ENCODE measurements at places on chromosomes 5 and 9.

DNA sequence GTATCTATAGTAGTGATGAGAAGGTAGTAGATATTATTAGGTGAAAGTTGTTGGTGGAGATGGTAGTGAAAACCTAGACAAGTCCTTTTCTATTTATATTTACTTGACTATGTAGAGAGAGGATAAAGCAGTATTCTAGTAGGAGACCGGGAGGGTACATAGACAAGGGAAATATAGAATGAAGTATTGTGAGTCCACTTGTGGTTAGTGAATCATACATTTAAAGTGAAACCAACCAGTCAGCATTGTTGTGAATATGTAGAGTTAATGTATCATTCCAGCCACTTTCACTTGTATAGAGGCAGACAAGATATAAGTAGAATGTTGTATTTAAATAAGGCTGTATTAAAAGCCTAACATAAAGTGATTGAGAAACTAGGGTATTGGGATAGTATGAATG lies 1711.3 kb upstream of the ACO1 start:
- DNase-seq: no peak

DNA sequence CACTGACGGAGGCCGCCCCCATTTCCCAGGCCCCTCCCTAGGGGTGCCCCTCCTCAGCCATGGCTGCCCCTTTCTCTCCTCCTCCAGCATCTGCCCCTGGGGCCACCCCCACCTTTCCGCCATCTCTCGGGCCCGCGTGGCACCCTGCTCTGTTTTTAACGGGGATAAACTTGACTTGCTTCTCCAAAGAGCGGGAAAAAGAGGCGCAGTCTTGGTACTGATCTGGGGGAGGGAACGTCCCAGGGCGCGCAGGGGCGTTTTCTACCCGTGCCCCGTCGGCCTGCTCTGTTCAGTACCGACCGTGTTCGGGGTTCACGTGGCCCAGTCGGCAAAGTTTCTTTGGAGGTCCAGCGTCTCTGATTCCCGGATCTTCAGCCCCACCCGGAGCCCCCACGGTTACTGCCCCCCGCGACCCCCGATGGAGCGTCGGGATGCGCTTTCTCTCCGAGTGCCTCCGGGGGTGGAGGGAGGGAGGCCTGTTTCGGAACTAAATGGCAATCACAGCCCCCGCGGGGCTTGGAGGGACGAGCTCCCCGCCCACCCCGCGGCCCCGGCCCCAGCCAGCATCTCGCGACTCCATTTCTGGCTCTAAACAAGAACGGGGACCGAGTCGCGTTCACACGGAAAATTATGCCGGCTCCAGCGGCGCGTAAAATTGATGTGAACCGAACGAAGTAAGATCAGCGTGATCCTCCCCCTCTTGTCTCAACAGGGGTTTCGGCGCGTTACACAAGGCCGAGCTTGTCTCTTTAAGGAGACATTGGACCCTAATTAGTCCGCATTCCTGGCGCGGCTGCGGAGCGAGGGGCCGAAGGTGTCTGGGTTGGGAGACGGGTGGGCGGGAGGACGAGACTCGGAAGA lies 1.1 kb upstream of the TLE4 start:
- DNase-seq: no peak

- DNase-seq: no peak
Observed at GRCh38 chr5:160978944-160979343, 126.9 kb upstream of the ATP10B start.

GRCh38 chr9:1918622-1919021 lies 96.5 kb upstream of the SMARCA2 start:
- DNase-seq: no peak

DNA sequence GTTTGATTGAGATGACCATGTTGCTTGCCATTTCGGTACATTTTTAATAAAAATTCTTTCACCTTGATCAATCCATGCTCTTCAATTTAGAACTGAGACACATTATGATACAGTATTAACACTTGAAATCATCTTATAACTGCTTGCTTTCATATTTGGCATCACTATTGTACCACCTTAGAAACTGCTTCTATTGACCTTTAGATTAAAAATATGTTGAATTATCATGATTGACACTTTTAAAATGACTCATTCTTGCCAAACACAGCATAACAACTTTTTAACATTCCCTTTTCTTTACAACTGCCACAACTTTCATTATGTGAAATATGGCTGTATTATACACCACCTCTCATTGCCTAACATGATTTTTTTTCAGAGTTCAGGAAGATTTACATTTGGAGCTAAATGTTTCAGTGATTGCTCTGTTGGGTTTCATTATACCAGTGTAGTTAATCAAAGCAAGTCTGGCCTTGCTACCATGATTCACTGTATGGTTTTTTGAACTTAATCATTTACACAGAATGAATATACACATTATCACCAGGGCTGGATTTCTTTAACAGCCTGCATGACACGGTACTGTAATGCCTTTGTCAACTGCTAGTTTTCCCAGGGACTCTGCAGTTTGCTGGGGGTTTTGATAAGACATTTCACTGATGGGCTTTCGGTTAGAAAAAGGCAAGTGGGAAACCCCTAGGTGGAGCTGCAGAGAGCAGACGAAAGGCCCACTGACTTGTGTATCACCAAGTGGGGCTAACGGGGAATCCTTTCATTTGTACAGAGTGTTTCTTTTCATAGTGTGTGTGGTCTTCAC lies 93.6 kb upstream of the TLE4 start:
- DNase-seq: no peak

DNA sequence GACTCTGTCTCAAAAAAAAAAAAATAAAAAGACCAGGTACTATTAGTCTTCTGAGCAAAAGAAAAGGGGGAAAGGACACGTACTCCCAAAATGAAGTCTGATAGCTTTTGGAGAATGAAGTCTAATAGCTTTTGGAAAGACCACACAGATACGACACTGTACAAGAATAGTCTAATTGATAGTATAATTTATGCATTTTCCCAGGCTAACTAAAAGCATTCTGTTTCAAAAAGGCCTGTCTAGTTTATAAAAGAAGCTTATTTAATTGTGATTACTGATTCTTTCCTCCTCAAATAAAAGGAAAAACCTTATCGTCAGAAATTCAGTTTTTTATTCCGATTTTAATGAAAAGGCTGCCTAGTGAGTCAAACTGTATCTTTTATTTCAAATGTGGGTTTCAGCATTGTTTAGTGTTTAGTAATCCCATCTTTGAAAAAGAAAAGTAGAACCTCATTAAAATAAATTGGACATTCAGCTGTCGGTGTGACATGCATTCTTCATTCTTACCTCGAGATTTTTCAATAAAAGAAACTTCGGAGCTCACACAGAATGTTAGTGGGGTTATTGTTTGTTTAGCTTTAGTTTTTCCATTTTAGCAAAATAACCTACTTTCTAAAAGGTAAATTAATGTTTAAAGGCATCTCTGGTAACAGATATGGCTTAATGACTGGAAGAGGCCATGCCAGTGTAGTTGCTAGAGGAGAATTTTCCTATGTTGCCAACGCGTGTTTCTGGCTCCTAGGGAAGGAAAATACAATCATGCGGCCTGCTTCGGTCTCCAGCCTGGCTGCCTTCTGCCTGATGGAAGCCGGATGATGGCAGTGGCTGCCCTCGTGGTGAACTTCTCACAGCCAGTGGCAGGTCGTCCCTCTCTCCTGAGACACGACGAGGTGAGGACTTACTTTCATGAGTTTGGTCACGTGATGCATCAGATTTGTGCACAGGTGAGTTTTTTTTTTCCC lies 70.0 kb downstream of the NLN start:
- no peak for DNase-seq

DNA sequence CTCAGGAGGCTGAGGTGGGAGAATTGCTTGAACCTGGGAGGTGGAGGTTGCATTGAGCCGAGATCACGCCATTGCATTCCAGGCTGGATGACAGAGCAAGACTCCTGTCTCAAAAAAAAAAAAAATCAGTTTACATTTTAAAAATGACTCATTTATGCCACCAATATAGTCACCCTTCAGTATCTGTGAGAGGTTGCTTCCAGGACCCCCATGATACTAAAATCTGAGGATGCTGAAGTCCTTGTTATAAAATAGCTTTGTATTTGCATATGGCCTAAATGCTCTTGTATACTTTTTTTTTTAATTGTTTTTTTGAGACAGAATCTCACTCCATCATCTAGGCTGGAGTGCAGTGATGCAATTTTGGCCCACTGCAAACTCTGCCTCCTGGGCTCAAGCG lies 5.8 kb downstream of the OCLN start:
- no peak for DNase-seq

- DNase-seq: no peak
Observed at GRCh38 chr9:109456811-109457210, 41.3 kb downstream of the PTPN3 start.

DNA sequence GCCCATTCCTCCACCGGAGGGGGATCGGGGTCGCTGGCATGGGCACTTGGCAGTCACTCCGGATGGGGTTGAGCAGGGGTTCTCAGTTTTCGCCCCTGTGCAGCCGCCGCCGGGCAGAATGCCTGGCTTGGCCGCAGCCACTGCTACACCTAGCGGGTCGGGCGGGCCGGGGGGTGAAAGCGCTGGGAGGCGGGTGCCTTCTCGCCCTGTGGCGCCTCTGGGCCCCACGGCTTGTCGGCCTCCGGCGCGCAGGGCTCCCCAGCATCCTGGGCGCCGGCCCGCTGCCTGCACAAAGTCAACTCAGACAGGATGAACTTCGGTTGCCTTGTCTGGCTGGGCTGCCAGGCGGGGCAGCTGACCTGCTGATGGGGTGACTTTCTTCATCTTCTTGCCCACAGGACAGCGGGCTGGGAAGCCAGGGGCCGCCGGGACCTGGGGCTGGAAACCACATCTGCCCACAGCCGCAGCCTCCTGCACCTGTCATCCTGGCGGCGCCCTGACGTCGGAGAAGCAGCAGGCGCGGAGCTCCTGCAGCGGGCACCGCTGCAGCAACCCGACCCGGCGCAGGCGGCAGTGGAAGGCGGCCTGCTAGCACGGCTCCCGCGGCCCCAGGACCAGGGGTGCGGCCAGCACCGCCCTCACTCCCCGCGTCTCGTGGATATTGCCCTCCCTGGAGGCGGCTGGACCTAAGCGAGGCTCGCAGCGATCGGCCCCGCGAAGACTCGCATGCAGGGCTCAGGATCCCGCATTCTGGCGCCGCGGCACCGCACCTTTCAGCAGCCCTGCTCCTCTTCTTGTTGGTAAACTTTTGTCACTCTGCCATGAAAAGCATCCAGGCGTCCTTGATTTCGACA lies 1.3 kb upstream of the ANKRD18A start:
- no peak for DNase-seq

GRCh38 chr9:120730654-120731514 lies 16.6 kb upstream of the MEGF9 start:
- DNase-seq: no peak

DNA sequence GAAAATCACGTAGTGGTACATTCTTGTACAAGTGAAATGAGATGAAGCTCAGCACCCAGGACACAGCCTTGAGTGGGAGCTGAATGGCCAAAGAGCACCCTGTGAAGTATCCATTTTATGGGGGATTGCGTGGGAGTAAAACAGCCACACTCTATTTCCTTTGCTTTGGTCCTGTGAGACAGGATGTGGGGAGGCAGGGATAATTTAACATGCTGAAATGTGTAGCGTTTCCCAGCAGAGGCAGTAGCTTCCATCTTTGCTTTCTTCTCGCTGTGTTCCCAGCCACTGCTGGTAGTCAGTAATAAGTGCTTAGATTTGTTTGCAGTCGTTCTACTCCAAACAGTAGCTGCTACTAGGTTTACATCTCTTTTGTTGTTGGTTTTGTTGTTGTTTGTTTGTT lies 4.4 kb downstream of the IL31RA start:
- DNase-seq: no peak

- DNase-seq: no peak
Observed at GRCh38 chr9:132622159-132622558, 39.8 kb downstream of the BARHL1 start.

DNA sequence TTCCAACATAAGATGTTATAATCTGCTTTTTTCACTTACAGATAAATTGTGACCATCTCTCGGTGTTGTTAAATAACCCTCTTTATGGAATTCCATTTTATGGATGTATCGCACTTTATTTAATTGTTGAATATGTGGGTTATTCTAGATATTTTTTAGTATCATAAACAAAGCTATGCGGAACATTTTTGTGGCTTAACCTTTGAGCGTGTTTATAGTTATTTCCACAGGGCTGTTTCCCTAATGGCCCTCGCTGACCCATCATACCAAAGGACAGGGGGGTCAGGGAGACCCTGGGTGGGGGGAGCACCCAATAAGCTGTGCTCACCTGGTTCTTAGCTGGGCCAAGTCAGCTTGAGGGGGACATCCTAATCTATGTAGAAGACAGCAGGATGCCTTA lies 65.3 kb downstream of the NDST1 start:
- DNase-seq: no peak

DNA sequence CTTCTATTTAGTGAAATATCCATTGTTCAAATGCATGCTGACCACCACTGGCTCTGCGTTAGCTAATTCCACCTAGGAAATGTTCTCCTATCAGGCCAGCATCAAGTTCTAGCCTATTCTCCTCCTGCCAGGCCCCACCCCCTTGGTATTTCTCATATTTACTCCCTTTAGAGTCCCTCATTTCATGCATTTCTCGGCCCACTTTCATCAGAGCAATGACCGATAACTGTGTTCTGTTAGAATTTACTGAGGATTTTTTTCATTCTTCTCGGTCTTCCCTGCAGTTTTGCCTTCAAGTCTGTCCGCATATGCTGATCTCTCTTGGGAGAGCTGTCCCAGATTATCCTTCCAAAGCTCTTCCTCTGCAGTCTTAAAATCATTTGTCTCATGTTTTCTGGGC lies 143.4 kb downstream of the GOLPH3 start:
- DNase-seq: no peak

- no peak for DNase-seq
Observed at GRCh38 chr5:83048277-83048676, 28.9 kb downstream of the TMEM167A start.

DNA sequence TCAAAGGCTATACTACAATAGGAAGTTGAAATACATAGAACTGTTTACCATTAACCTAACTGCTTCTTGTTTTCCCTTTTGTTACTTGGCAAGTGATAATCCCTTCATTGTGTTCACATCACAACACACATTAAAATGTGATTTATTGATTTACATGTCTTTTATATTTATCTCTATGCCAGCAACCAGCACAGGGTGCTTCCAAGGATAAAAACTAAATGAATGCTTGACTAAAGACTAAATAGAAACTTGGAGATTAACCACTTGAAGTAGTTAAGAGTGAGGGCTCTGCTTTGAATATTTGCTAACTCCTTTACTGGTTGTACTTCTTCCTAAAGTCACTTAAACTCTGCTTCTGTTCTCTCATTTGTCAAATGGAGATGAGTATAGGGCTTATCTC lies 1730.6 kb downstream of the EFNA5 start:
- DNase-seq: no peak

GRCh38 chr5:180470966-180471582 lies 23.1 kb upstream of the CNOT6 start:
- DNase-seq: no peak
